MCF 10A (cell line): ENCODE measurements at places on chromosomes 12 and 14. TPM values are rescaled to one million over a fixed set of nuclear protein-coding genes. Genes with fewer than 3 reads are reported as not detected.

- H3K27ac ChIP-seq, result no peak overlapping the region
- H3K4me1 ChIP-seq, result peaks cover 8% of the 10 kb centered on the region
- H3K27me3 ChIP-seq, result peaks cover 74% of the 10 kb centered on the region
- H3K4me3 ChIP-seq, result no peak overlapping the region
- DNase-seq, result no peak
- no peaks in the 10 kb centered on the region for H3K36me3 ChIP-seq
Observed at GRCh38 chr14:78259831-78260230, 89.7 kb downstream of the NRXN3 start.

- H3K4me1 ChIP-seq, result peaks cover 19% of the 10 kb centered on the region
- H3K4me3 ChIP-seq, result no peak overlapping the region
- no peaks in the 10 kb centered on the region for H3K27me3 ChIP-seq
- H3K27ac ChIP-seq, result peak overlapping the region; percentile 81
- no peaks in the 10 kb centered on the region for H3K36me3 ChIP-seq
Observed at GRCh38 chr14:103257211-103257962, 76.7 kb upstream of the EIF5 start.

- H3K36me3 ChIP-seq, result peaks cover 56% of the 10 kb centered on the region
- no peak overlapping the region for H3K4me3 ChIP-seq
Observed at GRCh38 chr12:112191840-112192321, 66.5 kb downstream of the TRAFD1 start.

DNA sequence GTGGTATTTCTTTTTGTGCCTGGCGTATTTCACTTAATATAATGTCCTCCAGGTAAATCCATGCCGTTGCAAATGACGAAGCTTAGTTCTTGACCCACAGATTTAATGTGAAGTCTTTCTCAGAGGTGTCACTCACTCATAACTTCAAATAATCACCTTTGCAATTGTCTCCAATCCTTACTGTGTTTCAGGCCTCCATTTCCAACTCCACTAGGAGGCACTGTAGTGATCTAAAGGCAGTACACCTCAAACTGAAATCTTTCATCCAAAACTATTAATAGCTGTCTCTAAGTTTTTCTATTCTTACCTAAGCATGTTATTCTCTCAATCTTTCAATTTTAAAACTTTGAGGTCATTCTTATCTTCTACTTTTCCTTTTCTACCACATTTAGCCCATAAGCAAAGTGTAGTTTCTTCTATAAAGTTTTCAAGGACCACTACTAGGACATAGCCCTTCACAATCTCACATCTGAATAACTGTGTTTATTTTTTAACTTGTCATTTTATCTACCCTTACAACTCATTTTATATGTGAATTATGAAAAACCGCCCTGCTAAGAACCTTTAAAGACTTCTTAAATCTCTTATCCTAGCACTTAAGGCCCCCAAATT lies 25.5 kb upstream of the FBXO34 start:
- no peaks in the 10 kb centered on the region for H3K4me1 ChIP-seq
- no peaks in the 10 kb centered on the region for H3K36me3 ChIP-seq
- peaks cover 43% of the 10 kb centered on the region for H3K27me3 ChIP-seq
- no peak overlapping the region for H3K27ac ChIP-seq
- peak; percentile 49 for DNase-seq
- H3K4me3 ChIP-seq, result no peak overlapping the region

DNA sequence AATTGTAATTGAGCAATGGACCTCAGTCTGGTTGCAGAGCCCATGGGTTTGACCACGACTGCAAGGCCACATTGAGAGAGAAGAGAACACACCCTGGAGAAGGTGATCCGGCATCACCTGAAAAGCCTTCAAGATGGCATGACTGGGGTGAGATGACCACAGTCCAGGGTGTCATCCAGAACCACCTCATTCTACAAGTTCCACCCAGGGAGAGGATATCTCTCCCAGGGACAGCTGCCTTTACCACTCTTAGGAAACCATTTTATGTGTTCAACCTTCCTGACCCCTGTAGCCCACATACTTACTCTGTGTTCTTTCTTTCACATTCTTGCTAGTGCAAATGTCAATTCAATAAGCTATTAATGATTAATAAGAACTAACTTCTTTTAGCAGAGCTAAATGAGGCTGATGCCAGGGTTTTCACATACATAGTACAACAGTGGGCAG lies 43.4 kb upstream of the CPM start:
- H3K27me3 ChIP-seq, result no peaks in the 10 kb centered on the region
- no peak overlapping the region for H3K4me3 ChIP-seq
- DNase-seq, result no peak
- no peak overlapping the region for H3K27ac ChIP-seq
- H3K4me1 ChIP-seq, result peaks cover 28% of the 10 kb centered on the region
- no peaks in the 10 kb centered on the region for H3K36me3 ChIP-seq

GRCh38 chr12:21774358-21775132 lies at the start of gene KCNJ8:
Gene KCNJ8 (minus strand): TSS chr12:21774706. CDS start chr12:21773616, 1,090 bp downstream.
- H3K27me3 ChIP-seq, result peaks cover 24% of the 10 kb centered on the region
- no peak for DNase-seq
- no peaks in the 10 kb centered on the region for H3K4me1 ChIP-seq
- no peak within 1 kb of the TSS for H3K4me3 ChIP-seq
- no peak within 1 kb of the TSS for H3K27ac ChIP-seq

GRCh38 chr14:51638071-51638944 lies 13.4 kb upstream of the FRMD6 start:
- H3K4me1 ChIP-seq, result peaks cover 28% of the 10 kb centered on the region
- peak overlapping the region; percentile 49 for H3K27ac ChIP-seq
- no peaks in the 10 kb centered on the region for H3K27me3 ChIP-seq
- DNase-seq, result peak; percentile 38
- no peak overlapping the region for H3K4me3 ChIP-seq

GRCh38 chr12:12323591-12323990 lies 26.5 kb downstream of the MANSC1 start:
- DNase-seq, result no peak
- H3K4me1 ChIP-seq, result peaks cover 6% of the 10 kb centered on the region
- no peak overlapping the region for H3K4me3 ChIP-seq
- no peak overlapping the region for H3K27ac ChIP-seq
- no peaks in the 10 kb centered on the region for H3K36me3 ChIP-seq

- DNase-seq, result no peak
- no peaks in the 10 kb centered on the region for H3K36me3 ChIP-seq
- H3K27ac ChIP-seq, result no peak overlapping the region
Observed at GRCh38 chr12:130058926-130059472, 103.3 kb upstream of the FZD10 start.

- H3K27me3 ChIP-seq, result no peaks in the 10 kb centered on the region
- no peak overlapping the region for H3K27ac ChIP-seq
- no peak overlapping the region for H3K4me3 ChIP-seq
- no peak for DNase-seq
- H3K36me3 ChIP-seq, result no peaks in the 10 kb centered on the region
Observed at GRCh38 chr12:28121433-28121832, 68.8 kb upstream of the CCDC91 start.

DNA sequence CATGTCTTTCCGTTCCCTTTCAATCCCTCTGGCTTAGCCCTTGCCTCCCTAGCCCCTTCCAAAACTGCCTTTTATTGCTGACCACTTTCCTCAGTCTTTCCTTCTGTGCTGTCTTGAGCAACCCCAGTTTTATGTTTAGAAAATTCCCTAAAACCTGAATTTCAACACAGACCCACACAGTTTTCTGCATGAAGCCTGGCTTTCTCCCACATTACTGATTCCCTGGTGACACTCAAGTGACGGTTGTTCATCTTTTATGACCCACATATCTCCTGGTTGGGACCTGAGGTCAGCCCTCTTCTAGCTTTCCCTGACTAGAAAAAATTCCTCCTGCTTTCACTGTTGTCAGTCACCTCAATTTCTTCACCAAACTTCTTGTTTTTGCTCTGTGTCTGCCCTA lies 21.0 kb downstream of the FGD4 start:
- H3K4me3 ChIP-seq, result no peak overlapping the region

GRCh38 chr14:90458536-90458935 lies 61.7 kb downstream of the CALM1 start:
- peaks cover 3% of the 10 kb centered on the region for H3K27me3 ChIP-seq
- H3K4me1 ChIP-seq, result no peaks in the 10 kb centered on the region
- no peaks in the 10 kb centered on the region for H3K36me3 ChIP-seq
- H3K4me3 ChIP-seq, result no peak overlapping the region
- DNase-seq, result peak; percentile 39

- H3K27me3 ChIP-seq, result no peaks in the 10 kb centered on the region
- peak overlapping the region; percentile 74 for H3K4me3 ChIP-seq
- peak overlapping the region; percentile 43 for H3K27ac ChIP-seq
- DNase-seq, result peak; percentile 48
Observed at GRCh38 chr12:122079033-122079531, 526 bp downstream of the MLXIP start.

DNA sequence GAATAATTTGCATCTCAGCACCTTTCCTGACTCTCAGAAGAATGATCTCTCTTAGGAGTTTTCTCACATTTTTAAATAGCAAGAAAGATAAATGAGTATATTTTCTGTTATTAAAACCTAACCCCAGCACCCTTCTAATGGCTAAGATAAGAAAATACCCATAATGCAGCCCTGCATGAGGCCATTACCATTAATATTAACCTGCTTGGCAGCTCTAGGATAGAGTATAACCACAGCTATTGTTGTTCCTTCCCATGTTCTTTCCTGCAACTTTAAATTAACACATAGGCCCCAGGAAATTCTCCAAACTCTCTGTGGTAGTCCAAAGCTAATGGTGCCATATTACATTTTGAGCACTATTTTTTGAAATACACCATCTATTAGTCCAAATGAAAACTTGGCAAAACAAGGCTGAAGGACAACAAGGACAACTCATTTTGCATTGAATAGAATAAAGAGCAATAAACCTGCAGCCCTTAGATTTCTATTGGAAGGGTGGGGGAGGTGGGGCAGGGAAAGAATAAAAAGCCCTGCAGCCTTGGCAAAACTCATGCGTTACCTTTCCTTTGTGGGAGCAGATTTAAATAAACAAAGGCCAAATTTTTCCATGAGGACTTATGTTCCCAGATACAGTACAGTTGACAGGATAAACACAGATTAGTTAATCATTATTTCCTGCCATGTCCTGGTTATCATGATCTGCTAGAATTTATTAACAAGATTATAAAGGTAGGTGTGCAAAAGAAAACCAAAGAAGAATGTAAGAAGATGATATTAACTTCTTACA lies 46.9 kb downstream of the BTG1 start:
- H3K27me3 ChIP-seq, result no peaks in the 10 kb centered on the region
- H3K36me3 ChIP-seq, result no peaks in the 10 kb centered on the region
- no peak overlapping the region for H3K4me3 ChIP-seq
- DNase-seq, result no peak
- peaks cover 13% of the 10 kb centered on the region for H3K4me1 ChIP-seq

- H3K27me3 ChIP-seq, result no peaks in the 10 kb centered on the region
- no peak for DNase-seq
- no peak overlapping the region for H3K27ac ChIP-seq
- H3K4me1 ChIP-seq, result peaks cover 5% of the 10 kb centered on the region
- H3K4me3 ChIP-seq, result no peak overlapping the region
- peaks cover 2% of the 10 kb centered on the region for H3K36me3 ChIP-seq
Observed at GRCh38 chr14:31965071-31965734, 111.9 kb upstream of the ARHGAP5 start.

DNA sequence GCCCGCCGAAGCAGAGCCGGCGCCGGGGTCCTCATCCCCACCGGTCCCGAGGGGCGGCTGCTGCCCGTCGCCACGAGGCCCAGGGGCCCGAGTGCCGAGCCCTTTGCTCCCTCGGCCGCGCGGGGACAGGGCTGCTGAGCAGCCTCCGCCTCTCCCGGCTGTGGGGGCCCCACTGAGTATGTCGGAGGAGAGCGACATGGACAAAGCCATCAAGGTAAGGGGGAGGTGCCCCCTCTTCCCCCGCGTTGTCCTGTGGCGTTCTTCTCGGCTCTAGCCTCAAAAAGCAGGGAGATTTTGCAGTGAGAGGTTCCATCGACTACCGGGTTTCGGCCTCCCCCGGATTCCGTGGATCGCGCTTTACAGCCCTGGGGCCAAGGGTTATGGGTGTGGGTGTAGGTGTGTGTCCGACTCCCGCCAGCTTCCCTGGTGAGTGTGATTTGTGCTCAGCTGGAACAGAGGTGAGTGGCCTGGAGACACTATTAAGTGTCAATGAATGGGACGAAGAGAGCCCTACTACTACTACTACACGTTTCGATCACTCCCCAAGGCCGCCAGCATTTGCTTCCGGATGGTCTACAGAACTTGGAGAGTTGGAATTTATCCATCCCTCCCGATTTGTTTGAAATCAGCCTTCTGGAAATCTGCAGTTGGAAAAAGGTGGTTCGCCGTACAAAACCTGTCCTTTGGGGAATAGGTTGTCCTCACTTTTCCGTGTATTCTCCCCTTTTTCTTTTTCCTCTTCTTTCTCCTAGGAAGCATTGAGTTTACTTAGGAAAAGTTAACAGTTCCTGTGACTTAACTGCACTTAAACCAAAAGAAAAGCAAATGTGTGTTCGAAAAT lies 748 bp downstream of the MAPKAPK5 start:
- DNase-seq, result peak; percentile 23
- peaks cover 33% of the 10 kb centered on the region for H3K36me3 ChIP-seq
- H3K4me3 ChIP-seq, result peak overlapping the region; percentile 93
- peak overlapping the region; percentile 99 for H3K27ac ChIP-seq

DNA sequence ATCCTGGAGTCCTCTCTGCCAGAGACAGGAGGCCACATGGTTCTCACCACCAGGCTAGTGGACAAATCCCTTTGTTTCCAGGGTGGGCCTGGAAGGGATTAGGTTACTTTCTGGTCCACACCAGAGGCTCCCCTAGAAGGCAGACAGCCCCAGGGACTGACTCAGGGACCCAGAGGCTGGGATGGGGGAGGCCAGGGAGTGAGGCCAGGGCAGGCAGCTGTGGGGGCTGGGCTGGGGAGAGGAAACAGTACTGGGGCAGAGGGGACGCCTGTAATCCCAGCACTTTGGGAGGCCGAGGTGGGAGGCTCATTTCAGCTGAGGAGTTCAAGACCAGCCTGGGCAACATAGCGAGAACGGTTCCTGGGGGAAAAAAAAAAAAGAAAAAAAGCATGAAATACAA lies 64.7 kb downstream of the TNFAIP2 start:
- no peak overlapping the region for H3K27ac ChIP-seq
- H3K4me1 ChIP-seq, result peaks cover 5% of the 10 kb centered on the region
- no peak for DNase-seq
- peaks cover 10% of the 10 kb centered on the region for H3K36me3 ChIP-seq

DNA sequence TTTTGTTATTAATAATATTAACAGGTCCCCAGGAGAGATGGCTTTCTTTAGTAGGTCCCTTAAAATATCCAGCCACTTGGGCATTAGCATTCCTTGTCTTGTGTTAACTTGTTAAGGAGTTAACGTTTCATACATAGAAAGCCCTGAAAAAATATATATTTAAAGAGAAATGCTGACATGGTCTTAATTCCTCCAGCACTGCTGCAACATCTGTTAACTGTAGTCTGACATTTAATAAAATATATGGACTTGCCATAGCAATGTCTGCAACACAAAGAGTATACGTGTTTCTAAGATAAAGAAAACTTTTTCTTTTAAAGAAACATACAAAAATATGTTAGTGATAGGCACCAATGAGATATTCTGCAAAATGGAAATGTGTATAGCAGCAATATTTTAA lies 10.0 kb downstream of the SLC38A4 start:
- DNase-seq, result no peak
- peaks cover 6% of the 10 kb centered on the region for H3K4me1 ChIP-seq

Gene KRT71
- total RNA-seq, result not detected in 2 replicates

Gene FGF6
- total RNA-seq, result not detected in 2 replicates

Gene LGMN
- 16.6 and 20.0 TPM in 2 replicates for total RNA-seq

Gene IFNG-AS1
- not detected in 2 replicates for total RNA-seq

Gene PAH
- not detected in 2 replicates for total RNA-seq
